IPS DF 6.9 (cell line): ENCODE measurements at places on chromosomes 2 and 18.

- DNase-seq: no peak
Measured at GRCh38 chr2:23635442-23636340, 250.7 kb downstream of the KLHL29 start.

DNA sequence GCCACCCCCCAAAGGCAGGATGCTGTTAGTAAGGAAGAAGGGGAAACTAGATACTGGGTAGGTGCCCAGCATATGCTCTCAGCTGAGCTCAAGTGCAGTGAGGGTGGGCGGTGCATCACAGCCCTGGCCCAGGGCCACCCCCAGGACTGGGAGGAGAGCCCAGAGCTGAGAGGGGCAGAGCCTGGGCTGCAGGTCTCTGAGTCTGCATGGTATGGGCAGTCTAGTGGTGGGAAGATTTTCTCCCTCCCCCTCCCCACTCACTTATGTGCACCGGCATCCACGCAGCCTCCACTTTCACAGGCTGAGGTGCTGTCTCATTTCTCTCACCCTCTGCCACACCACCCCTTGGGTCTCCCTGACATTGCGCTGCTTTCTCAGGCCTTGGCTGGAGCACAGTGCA, 48.5 kb upstream of the CAB39 start:
- DNase-seq: no peak

- no peak for DNase-seq
Measured at GRCh38 chr18:57951117-57951796, 92.8 kb upstream of the NEDD4L start.

DNA sequence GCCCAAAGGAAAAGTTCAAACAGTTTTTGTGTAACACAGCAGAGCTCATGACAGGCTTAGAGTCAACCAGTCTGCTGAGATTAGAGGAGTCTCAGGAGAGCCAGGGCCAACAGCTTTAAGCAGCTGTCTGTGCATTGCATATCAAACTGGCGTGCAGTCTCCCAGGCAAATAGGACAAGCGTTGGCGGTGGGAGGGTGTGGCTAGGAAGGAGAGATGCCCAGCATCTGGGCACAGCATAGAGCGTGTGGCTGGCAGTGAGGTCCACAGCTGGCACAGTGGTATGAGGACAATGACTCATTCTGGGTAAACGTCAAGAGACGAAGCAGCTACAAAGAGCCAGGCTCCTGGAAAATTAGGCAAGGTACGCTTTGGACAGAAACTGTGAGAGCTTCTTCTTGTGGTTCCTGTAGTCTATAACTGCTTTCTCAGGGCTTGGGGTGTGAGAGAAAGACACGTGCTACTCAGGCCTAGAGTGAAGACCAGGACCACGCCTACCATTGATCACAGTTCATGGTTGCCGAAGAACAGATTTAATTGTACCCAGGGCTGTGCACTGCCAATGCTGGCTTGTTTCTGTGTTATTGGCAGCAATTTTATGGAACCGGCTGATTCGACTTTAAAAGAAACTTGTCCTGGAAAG, 14.8 kb downstream of the ZAP70 start:
- no peak for DNase-seq

- DNase-seq: no peak
Measured at GRCh38 chr18:62026586-62026985, 133.8 kb upstream of the RNF152 start.

DNA sequence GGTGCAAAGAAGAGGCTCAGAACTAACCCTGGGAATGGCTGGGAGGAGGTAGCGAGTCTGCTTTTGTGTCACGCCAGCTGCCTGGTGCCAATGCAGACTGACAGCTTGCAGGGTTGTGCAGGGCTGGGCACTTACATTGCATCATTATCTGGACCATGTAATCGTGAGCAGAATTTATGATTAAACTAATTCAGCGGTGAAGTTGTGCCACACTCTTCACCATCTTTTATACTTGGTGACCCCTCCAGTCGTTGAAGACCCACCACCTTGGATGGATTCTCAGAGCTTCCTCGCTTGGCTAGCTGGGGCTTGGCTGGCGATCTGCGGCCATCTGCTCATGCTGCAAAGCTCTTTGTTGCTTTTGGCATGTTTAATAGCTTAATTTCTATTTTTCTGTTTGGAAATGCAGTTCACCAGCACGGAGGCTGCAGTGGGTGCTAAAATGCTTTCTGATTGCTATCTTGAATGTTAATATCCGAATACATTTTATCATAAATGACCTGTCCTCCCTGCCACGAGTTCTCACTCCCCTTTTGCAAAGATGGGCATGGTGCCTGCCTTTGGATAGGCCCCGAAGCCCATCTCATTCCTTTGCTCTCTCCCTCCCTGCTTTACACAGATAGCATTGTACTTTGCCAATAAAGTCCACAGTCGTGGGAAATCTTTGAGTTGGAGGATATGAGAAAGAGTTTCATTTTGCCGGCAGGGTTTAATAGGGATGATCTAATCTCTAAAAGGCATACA, 188.2 kb downstream of the PRKCE start:
- no peak for DNase-seq

DNA sequence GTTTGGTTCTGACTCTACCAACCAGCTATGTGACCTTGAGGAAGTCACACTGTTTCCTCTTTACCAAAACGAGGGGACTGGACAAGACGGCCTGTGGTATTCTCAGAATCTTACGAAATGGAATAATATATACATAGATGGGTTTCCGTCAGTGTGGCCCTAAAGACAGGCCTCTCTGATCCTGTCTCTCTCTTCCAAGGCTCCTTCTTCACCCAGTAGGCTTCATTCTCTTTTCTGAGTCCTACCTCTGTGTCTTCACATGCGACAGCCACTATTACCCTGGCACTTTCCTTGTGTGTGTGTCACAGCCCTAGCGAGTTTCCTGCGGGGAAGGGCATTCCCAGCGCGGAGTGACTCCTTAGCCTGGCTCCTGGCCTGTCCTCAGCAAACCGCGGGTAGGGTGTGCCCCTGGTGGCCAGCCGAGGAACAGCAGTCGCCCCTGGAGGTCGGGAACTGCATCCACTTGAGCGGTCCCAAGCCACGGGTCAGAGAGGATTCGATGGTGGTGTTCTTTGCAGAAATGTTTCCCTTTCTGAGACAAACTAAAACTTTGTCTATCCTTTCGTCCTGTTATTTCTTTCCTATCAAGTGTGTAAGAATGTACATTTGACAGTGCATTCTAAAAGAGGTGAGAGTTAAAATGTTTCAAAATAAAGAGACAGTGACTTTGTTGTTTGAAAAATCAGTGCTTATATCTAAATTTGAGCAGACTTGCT, 63.3 kb downstream of the RAB31 start:
- peak; percentile 71 for DNase-seq

GRCh38 chr2:4556135-4556896, 852.9 kb downstream of the DCDC2C start:
- no peak for DNase-seq

- DNase-seq: no peak
Measured at GRCh38 chr2:64979744-64980143, 9.5 kb upstream of the SLC1A4 start.

DNA sequence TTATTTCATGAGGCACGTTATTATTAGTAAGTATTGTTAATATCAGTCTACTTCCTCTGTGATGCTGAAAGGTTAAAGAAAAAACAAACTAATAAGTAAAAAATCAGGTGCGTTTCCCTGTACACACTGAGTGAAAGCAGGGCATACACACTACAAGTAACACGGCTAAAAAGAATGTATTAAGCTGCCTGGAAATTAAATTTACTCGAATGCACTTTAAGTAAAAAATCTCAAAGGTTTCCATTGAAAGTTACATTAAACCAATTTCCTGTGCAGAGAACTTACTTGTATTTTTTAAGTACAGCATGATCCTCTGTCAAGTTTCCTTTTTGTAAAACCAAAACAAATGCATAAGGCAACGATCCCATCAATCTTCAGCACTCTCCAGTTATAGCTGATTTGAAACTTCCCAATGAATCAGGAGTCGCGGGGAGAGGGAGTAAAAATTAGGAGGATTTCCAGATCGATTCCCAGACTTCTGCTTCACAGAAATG, 633 bp downstream of the BCL2 start:
- DNase-seq: no peak

GRCh38 chr2:150379166-150379565, 108.3 kb downstream of the RND3 start:
- no peak for DNase-seq

DNA sequence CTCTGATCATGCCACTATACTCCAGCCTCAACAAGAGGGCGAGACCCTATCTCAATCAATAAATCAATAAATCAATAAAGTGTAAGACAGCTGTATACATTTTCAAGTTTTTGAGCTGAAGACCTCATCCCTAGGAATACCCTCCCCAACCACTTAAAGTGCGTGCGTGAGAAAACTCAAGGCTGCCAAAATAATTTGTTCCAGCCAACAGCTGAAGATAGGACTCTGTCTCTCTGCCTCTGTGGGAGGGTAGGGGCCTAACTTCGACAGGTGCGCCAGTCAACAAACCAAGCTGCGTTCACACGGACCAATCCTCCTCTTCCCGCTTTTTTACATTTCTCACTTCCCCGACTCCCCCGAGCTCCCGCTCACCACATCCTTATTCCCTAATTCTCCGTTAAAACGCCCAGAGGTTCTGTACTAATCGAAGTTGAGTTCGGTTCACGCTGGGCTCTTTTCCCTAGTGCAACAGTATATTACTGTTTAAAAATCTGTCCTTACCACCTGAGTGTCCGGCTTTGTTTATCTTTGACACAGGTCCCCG, 618 bp downstream of the POLR2D start:
- no peak for DNase-seq

DNA sequence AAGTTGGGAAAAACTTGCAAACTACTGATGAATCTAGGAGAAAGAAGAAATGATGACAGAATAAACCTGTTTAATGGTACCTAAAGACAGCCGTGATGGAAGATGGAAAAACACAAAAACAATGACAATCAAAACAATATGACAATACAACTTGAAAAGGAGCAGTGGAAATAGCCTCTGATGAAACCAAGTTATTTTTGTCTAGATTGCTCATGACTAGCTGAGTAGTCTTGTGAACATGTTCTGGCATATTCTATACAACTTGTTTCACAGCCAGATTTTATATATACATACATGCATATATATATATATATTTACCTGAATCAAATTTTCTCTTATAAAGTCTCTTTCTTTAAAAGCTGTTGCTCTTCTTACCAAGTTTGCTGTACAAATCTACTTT, 439.1 kb downstream of the TGIF1 start:
- DNase-seq: no peak

- no peak for DNase-seq
Measured at GRCh38 chr2:46937471-46937901, 21.9 kb upstream of the MCFD2 start.

- DNase-seq: no peak
Measured at GRCh38 chr18:9561759-9562158, 52.6 kb downstream of the PPP4R1 start.

DNA sequence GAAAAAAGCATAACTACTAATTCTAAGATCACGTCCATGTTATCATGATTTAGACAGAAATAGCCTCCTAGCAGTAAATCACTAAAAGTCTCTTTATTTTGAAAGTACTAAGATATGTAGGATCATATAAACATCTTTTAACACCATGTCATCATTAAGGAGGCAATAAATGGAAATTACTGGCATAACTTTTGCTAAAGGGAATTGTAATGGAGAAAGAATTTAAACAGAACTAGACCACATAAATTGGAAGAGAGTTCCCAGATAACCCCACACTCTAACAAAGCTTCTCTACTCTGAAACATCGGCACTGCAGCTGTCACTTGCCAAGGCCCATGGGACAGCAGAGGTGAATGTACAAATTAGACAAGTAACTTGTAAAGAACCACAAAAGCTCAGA, 29.5 kb downstream of the STK39 start:
- DNase-seq: no peak

DNA sequence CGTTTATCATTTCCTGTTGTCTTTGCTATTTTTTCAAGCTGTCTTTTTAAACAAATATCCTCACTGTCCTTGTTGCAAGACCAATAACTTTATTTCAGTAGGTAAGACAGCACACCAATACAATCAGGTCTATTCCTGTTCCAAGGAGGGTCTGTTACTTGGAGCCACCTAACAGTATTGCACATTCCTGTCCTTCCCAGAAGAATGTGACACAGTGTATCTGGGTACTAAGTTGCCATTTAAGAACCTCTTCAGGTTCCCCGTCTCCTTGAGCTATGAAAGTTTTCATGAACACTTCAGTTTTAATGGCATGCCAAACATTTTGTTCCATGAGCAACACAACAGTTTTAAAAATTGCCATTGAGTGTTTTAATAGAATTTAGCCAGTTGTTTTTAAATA, 138.9 kb upstream of the CAVIN2 start:
- DNase-seq: no peak

GRCh38 chr2:240423788-240424191, 11.7 kb upstream of the GPC1 start:
- no peak for DNase-seq

GRCh38 chr2:127525691-127526131, 578 bp downstream of the IWS1 start:
- no peak for DNase-seq
